ENCODE measurements at places on chromosomes 4 and X.

DNA sequence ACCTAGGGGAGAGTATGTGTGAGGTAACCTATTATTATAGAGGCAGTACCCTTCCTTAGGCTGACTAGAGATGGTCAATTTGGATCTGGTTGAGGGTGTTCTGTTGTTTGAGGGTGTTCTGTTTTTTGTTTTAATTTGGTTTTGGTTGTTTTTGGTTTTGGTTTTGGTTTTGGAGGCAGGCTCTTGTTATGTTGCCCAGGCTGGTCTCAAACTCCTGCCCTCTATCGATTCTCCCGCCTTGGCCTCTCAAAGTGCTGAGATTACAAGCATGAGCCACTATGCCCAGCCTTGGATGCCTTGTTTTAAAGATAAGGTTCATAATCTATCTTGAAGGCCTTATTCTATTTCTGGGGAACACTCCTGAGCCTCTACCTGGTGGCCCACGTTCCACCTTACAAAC is 912 bp downstream of the CXorf65 start:
- no peak for DNase-seq

- no peak for DNase-seq
These were observed 246.6 kb downstream of the THOC2 start for GRCh38 chrX:123486297-123486696.

DNA sequence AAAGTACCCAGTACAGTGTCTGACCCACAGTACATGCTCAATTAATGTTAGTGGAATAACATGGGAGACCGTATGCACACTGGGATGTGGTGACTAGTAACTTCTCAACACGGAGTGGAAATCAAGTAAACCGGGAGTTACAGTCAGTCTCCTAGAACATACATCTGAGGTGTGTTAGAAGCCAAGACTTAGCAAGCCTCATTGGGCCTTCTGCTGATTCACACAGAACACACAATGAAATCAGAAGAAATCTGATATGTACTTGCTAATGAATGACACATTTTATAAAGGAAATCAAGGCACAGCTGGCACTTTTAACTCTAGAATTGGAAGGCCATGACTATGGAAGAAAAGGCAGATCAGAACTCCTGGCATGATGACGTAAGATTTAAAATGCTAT is 13.0 kb downstream of the TRAPPC2 start:
- DNase-seq: no peak

DNA sequence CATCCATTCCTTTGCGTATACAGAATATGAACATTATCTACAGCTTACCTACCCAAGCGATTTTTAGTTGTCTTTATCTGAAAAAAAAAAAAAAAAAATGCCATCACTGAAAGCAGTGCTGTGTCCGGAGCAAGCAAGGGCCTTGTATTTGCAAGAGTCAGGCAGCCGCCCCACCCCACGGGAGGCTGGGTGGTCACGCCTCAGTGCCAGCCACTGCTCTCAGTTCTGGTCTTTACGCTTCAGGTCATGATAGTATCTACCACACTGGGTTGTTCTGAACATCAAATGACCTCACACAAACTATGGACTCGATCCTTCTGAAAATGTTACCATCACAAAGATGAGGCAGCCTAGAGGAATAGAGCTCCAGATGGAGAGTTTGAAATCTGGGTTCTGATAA is 62.7 kb upstream of the HELT start:
- no peak for DNase-seq

GRCh38 chrX:153903991-153904957 is at the start of gene AVPR2:
AVPR2 (plus strand) TSS chrX:153904673; CDS start chrX:153905146, 473 bp downstream.
- DNase-seq: no peak

GRCh38 chr4:1775731-1776500 is 17.2 kb upstream of the FGFR3 start:
- DNase-seq: no peak

GRCh38 chr4:151304755-151305154 is 20.6 kb downstream of the SH3D19 start:
- no peak for DNase-seq

DNA sequence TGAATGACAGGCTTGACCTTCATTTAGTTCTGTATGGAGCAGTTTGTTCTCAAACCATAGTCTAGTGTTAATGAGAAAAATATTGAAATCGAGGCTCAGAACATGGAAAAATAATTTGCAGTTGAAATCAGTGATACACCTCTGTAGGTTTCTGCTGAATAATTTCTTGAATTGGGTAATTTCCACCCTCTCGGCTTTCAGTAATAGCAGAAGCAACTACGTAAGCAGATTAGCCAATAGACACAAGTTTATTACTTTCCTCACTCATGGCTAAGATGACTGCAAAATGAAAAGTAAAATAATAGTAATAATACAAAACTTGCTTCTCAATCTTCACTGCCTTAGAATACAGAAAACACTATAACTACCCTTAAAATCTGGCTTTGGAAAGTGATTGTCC is 46.0 kb downstream of the USP38 start:
- DNase-seq: no peak

- no peak for DNase-seq
These were observed 164.7 kb downstream of the CHIC2 start for GRCh38 chr4:53899586-53900270.

DNA sequence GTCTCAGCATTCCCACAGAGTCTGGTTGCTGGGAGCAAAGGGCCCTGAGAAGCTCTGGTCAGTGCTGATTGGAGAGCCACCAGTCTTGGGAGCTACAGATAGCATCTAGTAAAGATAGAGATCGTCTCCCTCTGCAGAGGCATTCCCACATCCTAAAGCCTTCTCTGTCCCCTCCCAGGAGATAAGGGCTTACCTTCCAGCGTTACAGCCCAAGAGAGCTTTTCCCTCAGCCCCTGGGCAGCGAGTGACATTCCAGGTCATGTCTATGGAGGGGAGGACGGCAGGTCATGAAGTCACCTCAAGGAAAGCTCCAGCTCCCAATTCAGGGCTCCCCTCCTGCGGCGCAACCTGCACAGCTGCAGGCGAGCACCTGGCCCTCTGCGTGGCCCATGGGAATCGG is 29.9 kb downstream of the CLDN34 start:
- DNase-seq: no peak

DNA sequence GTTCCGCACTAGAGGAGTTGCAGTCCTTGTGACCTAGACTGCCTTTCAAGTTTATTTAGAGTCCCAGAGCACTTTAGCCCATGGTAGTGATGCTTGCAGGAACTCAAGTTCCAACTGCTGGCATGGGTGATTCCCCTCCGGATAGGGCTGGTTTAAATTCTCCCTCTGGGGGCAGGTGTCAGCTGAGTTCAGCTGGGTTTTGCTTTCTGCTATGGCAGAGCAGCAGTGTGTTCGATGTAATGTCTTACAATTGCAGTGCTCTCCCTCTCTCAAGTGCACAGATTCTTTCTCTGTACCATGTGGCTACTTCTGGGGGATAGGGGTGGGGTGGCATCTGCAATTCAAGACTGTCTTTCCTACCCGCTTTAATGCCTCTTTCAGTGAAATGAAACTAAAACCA is 164.8 kb upstream of the ZIC3 start:
- no peak for DNase-seq

DNA sequence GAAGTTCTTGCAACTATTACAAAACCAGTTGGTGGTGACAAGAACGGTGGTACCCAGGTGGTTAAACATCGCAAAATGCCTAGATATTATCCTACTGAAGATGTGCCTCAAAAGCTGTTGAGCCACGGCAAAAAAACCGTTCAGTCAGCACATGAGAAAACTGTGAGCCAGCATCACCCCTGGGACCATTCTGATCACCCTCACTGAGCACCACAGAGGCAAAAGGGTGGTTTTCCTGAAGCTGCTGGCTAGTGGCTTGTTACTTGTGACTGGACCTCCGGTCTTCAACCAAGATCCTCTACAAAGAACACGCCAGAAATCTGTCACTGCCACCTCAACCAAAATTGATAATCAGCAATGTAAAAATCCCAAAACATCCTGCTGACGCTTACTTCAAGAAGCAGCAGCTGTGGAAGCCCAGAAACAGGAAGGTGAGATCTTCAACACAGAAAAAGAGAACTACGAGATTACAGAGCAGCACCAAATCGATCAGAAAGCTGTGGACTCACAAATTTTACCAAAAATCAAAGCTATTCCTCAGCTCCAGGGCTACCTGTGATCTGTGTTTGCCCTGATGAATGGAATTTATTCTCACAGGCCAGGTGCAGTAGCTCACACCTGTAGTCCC is 21.4 kb upstream of the SLC10A6 start:
- no peak for DNase-seq

- no peak for DNase-seq
These were observed 53.7 kb upstream of the FAAH2 start for GRCh38 chrX:57232658-57233360.

GRCh38 chrX:18890724-18891547 is 93.0 kb downstream of the PHKA2 start:
- no peak for DNase-seq

DNA sequence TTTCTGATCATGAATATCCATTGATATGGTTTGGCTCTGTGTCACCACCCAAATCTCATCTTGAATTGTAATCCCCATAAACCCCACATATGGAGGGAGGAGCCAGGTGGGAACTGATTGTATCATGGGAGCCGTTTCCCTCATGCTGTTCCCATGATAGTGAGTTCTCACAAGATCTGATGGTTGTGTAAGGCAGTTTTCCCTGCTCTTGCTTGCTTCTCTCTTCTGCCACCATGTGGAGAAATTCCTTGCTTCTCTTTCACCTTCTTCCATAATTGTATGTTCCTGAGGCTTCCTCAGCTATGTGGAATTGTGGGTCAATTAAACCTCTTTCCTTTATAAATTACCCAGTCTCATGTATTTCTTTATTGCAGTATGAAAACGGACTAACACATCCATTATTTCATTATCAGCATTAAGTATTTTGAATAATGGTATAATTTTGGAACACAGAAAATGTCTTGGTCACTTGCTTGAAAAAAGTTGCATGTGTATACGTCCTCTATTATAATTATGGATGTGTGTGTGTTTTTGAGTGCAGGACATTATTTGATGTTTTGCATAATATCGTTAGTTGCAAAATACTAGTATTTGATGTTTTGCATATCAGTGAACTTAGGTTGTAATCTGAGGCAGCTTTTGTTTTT is 334.6 kb downstream of the PCDH10 start:
- no peak for DNase-seq

- no peak for DNase-seq
These were observed 50.7 kb downstream of the CHST7 start for GRCh38 chrX:46624090-46624786.

- no peak for DNase-seq
These were observed 99.2 kb downstream of the PSAPL1 start for GRCh38 chr4:7335344-7336066.

DNA sequence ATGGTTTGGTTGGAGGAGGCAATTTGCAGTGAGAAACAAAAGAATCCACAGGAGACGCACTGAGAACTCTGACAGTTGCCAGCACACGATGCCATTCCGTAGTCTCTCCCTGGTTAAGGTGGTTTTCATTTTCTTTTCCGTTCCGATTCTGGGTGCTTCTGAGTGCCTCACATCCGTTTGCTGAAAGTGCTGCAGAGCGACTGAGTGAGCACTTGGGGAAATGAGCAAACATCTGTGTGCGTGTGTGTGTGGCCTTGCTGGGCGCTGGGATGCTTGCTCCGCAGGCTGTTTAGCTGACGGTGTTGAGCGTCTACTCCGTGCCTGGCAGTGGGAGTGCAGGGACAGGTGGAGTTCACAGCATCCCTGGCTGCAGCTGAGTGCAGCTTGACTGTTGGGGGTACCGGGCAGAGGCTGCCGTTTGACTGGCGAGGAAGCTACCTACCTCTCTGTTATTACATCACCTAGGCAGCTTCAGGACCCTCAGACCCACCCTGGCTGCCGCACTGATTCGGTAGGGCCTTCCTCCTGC is 49.3 kb downstream of the SORCS2 start:
- no peak for DNase-seq

GRCh38 chr4:40331101-40331745 is 3.9 kb upstream of the CHRNA9 start:
- no peak for DNase-seq

DNA sequence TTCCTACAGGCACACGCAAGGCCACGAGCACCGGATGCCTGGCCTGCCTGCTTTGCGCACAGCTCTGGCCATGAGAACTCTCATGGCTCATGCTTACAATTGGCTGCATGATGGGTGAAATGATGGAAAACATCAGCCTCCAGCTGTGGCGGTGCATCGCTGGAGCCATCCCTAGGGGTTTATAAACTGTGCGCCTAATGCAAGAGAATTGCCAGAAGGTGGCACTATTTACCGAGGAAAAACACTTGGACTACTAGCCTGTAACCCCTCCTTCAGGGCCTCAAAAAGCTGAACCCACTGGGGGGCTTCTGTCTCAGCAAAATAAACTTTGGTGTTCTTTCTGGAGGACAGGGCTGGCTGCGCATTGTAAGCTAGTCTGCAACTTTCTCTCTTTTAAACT is 51.9 kb downstream of the PHKA2 start:
- DNase-seq: no peak

GRCh38 chr4:10577018-10577417 is 107.5 kb downstream of the CLNK start:
- DNase-seq: no peak

- DNase-seq: no peak
These were observed 74.8 kb downstream of the WWC2 start for GRCh38 chr4:183173580-183174526.

DNA sequence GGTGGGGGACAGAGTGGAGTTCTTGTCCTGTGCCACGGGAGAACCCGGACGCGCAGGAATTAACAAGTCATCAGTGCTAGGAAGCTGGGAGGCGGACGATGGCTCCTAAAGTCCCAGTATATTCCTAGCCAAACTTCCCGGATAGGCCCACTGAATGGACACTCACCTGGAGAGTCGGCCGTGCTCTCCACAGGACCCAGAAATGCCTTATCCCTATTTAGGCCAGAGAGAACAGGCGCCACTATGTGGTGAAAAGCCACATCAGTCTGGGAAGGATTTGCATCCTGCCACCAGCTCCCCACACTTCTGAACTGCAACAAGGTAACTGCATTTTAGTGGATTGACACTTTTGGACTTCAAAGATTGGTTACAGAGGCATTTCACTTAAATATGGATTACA is 1.1 kb downstream of the CFAP299 start:
- DNase-seq: no peak

DNA sequence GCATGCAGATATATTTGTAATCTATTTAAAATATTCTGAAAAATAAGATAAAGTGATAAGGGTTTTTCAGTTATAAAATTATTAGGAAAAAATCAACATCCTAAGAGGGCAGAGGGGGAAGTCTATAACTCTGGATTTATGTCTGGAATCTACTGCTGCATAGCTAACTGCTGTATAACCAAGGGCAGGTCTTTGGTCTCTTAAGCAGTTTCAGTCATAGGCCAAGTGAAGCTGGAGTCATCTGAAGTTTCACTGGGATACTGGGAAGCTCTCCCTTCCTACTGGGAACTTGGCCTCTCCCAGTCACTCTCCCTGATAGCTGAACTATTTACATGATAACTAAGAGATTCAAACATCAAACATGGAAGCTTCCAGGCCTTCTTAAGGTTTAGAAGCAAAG is 1409.9 kb upstream of the PCDH7 start:
- DNase-seq: no peak

DNA sequence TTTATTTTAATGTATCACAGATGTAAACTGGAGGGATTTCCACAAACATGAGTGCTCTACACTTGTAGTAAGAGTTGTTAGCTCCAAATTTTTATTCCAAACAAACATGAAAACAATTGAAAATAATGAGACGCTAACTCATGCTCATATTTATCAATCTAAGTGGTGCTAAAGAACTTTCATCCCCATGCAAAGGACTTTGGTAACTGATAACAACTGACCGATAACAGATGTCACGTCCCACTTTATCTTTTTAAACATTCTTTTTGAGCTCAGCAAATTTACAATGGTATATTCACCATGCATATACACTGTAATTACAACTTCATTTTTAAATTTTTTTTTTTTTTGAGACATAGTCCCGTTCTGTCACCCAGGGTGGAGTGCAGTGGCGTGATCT is 15.6 kb upstream of the MAOA start:
- DNase-seq: no peak

Measured in stimulated activated CD8-positive, alpha-beta memory T cell treated with anti-CD3 and anti-CD28 coated beads, Interleukin-15, amount 100 ng/mL, for 1 hour (primary cell).